ENCODE measurements at places on chromosomes 2 and 18. TPM values are rescaled to one million over a fixed set of nuclear protein-coding genes. Genes with fewer than 3 reads are reported as not detected.

- no peaks in the 10 kb centered on the region for H3K36me3 ChIP-seq
- no peaks in the 10 kb centered on the region for H3K27me3 ChIP-seq
- no peak overlapping the region for H3K27ac ChIP-seq
Observed at GRCh38 chr18:3985664-3986063, 469.4 kb downstream of the DLGAP1 start.

- H3K27me3 ChIP-seq = no peaks in the 10 kb centered on the region
- H3K27ac ChIP-seq = no peak overlapping the region
- H3K36me3 ChIP-seq = peaks cover 3% of the 10 kb centered on the region
Observed at GRCh38 chr2:174615871-174616436, 18.4 kb upstream of the WIPF1 start.

ATP8B1 gene
- 8.1 TPM for total RNA-seq

FAM110C gene
- total RNA-seq = 0.41 TPM

C2orf92 gene
- 6.3 TPM for total RNA-seq

Measured in sigmoid colon (tissue), 7 donors.